ENCODE measurements at places on chromosomes 3 and 15.

- DNase-seq, result no peak
Observed at GRCh38 chr3:100333970-100334487, 528 bp upstream of the NIT2 start.

DNA sequence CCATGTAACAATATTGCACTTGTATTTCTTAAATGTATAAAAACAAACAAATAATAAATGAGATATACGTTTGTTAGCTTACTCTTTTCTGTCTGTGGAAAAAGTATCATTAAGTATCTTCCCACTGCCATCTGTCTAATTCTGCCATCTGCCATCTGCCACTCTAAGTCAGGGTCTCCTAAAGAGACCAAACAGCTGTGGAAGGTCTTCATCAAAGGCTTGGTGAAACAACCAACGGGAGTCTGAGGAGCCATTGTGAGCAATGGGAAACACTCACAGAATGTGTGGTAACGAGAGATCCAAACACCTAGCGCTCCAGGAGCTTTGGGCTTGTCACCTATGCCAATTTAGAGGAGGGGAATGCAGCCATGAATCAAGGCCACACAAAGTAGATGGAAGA, 28.7 kb upstream of the PFN2 start:
- no peak for DNase-seq

DNA sequence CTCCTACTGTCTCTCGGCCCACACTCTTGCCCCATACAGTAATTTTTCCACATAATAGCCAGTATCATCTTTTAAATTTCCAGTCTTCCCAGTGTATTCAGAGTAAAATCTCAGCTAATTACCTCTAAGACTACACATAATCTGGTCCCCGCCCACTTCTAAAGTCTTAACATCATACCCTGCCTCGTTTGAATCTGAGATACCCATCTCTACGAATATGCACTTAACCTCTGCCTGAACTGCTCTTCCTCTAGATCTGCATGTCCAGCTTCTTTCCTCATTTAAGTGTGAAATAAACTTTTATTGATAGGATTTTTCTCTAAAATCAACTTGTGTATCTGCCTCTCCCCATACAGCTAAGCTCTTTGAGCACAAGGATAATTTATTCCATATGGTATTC, 34.6 kb downstream of the COPS2 start:
- DNase-seq, result no peak

- no peak for DNase-seq
Observed at GRCh38 chr3:129575233-129575996, 31.1 kb downstream of the PLXND1 start.

DNA sequence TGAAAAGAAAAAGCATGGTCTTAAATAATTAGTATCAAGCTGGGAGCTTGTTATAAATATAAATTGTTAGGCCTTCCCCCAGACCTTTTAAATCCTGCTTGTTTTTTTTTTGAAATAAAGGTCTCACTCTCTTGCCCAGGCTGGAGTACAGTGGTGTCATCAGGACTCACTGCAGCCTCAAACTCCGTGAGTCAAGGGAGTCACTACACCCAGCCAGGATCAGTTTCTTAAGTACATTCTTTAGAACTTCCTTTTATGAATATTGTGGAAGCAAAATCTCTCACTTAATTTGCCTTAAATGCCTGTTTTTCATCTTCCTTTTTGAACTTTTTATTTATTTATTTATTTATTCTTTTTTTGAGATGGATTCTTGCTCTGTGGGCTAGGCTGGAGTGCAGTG, 20.8 kb upstream of the DENND4A start:
- no peak for DNase-seq

DNA sequence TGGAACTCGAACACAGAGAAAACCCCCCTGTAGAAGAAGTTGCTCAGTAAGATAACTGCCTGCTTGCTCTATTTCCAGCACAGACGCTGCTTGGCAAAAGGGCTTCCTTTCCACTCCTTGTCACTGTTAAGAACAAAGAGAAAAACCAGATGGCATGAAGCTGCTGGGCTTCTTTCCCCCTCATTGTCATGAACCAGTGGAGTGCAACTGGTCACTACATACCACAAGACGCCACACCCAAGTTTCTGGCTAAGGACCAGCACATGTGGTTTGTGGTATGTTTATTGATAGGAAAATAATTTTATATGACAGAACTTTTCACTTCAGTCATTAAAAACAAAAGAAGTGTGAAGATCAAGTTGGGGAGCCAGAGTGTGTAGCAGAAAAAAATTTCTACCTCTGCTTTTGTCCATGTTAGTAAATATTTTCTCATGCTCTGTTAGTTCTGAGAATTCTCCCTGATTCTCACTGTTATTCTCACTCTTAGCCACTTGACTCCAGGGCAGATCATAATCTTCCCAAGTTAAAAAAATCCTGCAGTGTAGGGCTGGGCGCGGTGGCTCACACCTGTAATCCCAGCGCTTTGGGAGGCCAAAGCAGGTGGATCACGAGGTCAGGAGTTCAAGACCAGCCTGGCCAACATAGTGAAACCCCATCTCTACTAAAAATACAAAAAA, 37.9 kb downstream of the CLK3 start:
- DNase-seq, result no peak

GRCh38 chr15:90471769-90472168, 58.0 kb upstream of the CRTC3 start:
- DNase-seq, result no peak

Measured in NCI-H187 treated with DMSO at 0.1 percent for 48 hours (cell line).